Stimulated activated effector memory CD8-positive, alpha-beta T cell treated with anti-CD3 and anti-CD28 coated beads, Interleukin-12 subunit alpha, Interleukin-12 subunit beta, amount 100 ng/mL, for 72 hours (primary cell): ENCODE measurements at places on chromosomes 3 and 15.

DNA sequence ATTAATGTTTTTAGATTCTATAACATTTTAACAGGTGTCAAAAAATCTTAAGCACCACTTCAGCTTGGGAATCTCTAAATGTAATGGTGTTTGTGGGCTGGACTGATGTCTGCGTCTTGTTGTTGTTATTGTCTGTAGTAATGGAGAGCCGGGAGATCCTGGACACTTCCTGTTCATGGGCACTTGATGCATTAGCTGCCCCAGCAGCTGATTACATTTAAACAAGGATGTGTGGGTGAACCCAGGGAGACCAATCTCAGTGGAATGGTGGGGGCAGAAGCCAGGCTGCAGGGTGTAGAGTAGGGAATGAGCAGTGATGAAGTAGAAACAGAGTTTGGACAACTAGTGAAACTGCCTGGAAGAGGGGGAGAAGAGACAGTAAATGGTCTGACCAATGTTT, 7.8 kb downstream of the CCR5AS start:
- DNase-seq = no peak

GRCh38 chr3:109882144-109882543, 544.8 kb upstream of the DPPA4 start:
- no peak for DNase-seq

DNA sequence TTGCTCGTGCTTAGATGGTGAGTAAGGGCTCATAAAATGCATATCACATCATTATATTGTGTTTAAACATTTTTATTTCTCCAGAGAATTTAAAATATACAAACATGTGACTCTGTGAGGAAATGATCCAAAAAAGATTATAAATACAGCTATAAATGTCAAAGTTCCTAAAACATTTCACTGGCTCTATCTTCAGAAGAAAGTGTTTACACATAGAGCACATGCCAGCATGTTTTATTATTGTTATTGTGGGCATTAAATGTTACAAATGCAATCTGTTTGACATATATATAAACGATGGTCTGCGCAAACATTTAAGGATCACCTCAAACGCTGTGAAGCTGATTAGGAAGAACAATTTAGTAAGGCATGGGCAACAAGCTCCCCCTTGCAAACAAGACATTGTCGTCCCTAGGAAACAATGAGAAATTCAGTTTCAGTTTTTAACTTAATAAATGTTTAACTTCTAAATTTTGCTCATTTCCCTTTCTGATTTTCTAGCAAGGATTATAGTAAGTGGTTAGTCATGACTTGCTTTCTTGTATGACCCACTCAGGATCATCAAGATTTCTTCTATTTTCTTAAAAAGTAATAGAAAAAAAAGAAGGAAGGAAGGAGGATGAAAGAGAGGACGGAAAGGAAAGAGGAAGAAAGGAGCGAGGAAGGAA, 207.5 kb downstream of the SATB1 start:
- no peak for DNase-seq

GRCh38 chr3:177693616-177694264, 496.5 kb upstream of the TBL1XR1 start:
- no peak for DNase-seq
